ENCODE measurements at places on chromosomes 6 and 20.

GRCh38 chr20:43579861-43580793, 10.6 kb upstream of the IFT52 start:
- no peak for DNase-seq

DNA sequence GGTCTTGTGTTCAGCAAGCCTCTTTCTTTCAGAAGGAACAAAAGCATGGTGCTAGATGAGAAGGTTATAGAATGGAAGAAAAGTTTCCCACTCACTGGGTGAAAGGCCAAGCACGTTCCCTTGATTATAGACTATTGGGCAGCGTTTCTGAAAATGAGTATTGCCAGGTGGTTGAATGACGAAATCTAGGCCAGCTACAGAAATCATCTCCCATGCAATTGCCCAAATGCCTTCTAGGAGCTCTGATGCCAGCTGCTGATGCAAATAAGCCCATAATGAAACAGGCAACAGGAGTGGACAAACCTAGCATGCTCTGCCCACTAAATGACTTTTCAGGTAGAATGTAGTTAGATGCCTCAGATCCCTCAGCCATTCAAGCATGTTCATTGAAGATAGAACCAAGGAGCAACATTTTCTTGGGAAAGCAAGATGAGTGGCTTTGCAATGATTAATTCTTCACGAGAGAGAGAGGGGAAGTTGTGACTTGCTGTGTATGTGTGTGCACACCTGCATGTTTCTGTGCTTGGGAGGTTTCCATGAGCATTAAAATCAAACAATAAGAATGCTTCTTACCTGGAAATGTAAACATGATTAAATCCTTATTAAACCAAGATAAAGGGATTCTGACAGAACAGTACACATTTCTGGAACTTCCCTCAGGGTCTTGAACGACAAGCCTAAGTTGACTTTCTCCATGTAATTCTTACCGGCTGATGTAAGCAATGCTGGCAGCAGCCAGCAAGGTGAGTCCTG, 43.6 kb downstream of the ADTRP start:
- no peak for DNase-seq

DNA sequence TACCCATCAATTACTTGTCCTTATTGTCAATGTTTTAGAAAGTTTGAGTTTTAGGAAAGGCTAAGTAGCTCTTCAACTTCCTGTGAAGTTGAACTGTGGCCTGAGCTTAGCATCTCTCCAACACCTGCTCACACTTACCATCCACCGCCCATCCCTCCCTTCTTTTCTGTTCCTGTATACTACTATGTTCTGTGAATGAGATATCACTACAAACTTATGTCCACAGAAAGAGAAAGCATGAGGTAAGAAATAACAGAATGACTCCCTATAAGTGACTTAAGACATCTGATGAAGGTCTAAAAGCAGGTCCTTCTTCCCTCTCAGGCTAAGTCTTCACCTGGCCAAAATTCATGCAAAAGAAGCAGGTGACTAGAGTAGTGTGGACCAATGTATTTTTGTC, 246.3 kb upstream of the PREP start:
- DNase-seq, result no peak

DNA sequence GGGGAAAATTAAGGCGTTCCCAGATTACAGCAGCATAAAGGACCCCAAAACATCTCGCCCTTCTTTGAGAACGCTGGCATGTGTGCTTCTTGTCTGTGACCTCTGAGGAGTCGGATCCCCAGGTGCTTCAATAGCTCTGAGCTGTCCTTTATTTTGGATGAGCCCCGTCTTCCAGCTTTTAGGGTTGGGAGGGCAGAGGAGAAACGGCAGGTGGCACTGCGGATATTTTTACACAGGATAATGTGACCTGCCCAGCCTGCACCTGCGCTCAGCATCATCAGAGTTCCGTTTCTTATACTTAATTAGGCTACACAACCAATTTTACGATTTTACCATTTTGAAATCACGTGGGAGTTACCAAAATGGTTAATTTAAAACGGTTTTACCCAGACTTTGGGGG, 147.7 kb upstream of the RPS6KA2 start:
- no peak for DNase-seq

- no peak for DNase-seq
Measured at GRCh38 chr6:128403618-128404444, 116.6 kb downstream of the PTPRK start.

DNA sequence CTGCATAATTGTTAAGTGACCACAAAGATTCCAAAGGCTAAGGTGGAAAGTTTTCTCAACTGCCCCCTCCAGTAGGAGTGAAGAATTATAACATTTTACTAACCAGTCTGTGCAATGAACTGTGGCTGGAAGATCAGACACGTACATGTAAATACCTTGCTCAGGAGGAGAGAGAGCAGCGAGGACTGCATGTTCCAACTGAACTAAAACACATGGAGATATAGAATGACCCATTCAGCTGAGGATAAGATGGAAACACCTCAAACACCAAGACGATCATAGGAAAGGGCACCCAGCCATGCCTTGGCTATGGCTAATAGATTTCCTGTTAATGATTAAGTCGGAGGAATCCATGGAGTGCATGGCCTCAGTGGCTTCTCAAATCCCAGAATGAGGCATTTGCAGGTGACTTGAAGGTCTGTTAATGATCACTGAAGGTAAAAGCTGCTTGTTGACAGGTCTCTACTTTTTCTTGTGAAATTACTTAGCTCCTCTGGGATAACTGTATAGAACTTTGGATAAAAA, 875.6 kb downstream of the TFAP2A start:
- no peak for DNase-seq

DNA sequence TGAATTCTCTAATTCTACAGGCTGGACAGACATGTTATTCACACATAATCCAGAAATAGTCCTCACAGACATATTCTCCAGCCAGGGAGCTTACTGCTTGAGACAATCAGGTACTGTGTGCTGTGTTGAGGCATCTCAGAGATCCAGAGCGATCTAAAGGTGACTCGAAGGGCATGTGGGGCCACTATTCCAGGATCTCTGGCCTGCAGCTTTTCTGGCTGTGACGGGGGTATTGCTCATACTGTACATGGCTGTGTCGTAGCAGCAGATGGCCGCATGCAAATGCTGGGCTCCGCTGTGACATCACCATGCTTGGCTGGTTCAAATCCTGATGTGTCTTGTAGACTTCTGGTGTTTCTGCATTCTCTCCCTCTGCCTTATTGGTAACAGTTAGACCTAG, 37.8 kb downstream of the CD109 start:
- no peak for DNase-seq

GRCh38 chr6:34546551-34547321, 9.4 kb downstream of the SPDEF start:
- no peak for DNase-seq

DNA sequence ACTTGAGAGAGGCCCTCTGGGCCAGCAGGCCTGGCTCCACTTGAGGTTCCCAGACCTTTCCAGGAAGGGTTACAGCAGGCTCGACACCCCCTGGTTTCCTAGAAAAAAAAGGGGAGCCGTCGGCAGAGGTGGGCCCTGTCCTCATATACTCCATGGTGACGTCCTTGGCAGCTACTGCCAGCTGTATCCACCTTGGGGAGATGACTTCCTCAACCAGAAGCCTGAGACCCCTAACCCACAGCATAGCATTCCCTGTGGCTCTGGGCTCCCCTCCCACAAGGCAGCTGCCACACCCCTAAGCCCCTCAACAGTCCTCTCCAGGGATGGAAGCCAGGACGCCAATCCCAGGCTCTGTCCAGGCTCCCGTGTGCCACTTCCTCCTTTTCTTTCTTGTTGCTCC, 294.8 kb downstream of the CDC5L start:
- DNase-seq, result peak; percentile 14

- no peak for DNase-seq
Measured at GRCh38 chr6:36469946-36470345, 27.1 kb downstream of the KCTD20 start.

- no peak for DNase-seq
Measured at GRCh38 chr6:13990796-13991195, 66.0 kb downstream of the RNF182 start.

DNA sequence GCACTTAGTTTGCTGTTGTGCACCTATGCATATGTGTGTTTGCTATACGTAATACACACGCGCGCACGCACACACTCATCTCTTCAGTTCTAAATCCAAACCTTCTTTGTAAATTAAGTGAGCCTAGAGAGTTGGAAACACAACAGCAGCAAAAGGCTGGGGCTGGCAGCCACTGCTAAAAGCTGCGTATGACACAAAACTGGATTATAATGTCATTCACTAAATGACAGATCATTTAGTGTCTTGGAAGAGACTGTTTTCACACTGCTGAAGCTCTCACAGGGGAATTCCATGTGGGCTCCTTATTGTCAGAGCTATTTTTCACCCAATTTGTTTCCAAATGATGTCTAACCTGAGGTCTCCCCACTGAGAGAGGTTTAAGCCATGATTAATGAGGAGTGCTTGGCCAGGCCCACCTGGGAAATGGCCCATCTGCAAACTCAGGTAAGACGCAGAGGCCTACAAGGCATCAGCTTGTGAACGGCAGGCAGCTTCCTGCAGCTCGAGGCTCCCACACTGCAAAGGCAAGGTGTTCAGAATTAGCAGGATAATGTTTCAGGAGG, 94.2 kb downstream of the OLIG3 start:
- DNase-seq, result peak; percentile 44

GRCh38 chr20:41344938-41345728, 4.5 kb downstream of the LPIN3 start:
- DNase-seq, result no peak

DNA sequence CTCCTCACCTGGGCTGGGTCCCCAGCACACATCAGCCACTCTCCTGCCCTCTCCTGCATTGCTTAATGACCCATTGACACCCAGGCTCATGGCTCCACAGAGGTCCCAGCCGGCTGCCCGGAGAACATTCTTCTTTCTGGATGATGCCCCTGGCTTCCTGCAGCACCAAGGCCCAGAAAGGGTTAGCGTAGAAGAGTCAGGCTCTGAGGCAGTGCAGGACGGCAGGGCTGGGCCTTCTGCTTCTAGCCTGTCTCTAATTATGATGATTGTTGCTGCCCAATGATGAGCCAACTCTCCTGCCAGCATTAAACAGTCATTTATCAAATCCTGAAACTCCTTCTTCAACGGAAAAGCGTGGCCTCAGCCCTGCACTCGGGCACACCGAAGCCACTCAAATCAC, 66.4 kb downstream of the ZNF217 start:
- no peak for DNase-seq

GRCh38 chr20:3173610-3174441, 477 bp upstream of the LZTS3 start:
- DNase-seq, result peak; percentile 91

DNA sequence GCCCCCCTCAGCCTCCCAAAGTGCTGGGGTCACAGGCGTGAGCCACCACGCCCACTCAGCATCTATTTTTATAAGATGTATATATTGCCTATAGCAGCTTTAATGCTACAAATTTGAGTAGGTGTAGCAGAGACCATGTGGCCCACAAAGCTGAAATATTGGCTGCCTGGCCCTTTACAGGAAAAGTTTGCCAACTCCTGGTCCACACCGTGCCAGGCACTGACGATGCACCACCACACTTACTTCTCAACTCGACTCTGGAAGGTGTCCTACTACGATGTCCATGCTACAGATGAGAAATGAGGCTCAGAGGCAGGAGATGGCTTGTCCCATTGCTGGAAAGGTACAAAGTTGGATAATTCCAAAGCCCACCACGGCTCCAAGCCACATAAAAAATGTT, 17.2 kb upstream of the SRSF6 start:
- no peak for DNase-seq

DNA sequence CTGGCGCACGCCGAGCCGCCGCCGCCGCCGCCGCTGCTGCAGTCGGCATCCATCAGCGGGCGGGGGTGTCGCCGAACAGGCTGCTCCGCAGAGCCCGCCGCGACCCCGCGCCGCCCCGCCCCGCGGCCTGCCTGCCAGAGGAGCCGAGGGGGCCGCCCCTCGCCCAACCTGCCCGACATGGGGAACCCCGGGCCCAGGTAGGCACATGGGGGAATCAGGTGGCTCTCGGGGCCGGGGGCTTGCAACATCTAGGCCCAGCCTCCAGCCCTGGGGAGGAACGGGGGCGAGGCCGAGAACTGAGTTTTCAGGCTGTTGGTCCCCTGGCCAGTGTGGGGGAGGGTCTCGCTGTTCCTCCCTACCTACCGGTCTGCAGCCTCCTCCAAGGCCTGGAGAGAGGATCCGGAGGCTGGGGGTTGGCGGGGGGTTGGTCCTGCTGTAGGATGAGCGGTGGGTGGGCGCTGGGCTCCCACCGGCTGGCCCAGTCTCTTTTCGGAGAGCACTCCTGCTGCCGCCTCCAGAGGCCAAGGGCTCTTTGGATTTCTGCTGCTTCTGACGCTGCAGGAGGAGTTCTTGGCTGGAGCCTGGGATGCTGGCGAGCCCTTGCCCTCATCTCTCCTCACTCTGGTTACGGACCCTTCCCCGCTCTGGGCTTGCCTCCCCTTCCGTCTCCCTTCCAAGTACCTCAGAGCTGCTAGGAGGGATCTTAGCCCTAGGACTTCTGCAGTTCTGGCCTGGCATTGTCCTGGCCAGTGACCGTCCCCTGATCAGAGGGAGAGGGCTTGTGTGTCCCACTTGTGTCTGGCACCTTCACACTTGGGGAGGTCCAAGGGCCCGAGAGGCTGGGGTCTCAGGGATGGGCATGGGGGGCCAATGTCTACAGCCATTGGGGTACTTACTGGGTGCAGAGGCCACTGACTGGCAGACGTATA, at the start of gene EPB41L1:
Gene EPB41L1 (plus strand): TSS at position 41 of the 929 bp plus-strand sequence. CDS start 19,038 bp downstream, outside the sequence.
- peak; percentile 65 for DNase-seq

DNA sequence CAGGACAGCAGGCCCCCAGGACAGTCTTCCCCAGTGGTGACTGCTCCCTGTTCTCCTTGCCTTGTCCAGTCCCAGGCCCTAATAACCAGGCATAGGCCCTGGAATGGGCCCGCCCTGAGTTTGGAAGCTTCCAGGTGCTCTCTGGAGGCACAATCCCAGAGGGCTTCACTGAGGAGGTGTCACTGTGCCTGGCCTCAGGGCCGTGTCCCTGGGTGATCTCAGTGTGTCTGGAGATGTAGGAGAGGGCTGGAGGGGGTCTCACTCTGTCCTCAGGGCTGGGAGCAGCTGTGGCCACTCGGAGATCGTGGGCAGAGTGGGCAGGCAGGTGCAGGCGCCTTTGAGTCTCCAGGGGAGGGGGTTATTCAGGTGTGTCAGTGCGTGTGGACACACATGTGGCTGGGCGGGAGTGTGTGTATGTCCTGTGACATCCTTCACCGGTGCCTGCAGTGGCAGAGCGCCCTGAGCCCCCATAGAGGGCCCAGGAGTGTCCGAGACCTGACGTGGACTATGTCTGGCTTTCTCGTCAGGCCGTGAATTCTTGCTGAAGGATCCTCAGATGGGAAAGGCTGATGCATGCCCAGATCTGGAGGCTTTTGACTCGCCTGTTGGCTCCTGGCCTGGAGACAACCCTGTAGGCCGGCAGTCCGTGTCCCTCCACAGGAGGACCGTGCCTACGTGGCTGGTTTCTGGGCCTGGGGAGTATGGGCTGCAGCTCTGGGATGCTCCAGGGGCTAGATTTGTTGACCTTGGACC, 5.5 kb upstream of the NPBWR2 start:
- no peak for DNase-seq

- no peak for DNase-seq
Measured at GRCh38 chr6:109782491-109782999, 91.4 kb downstream of the FIG4 start.

GRCh38 chr20:54067606-54068174, 2.7 kb downstream of the BCAS1 start:
- peak; percentile 43 for DNase-seq

GRCh38 chr6:125792680-125793079, 1.9 kb downstream of the NCOA7 start:
- no peak for DNase-seq
